ENCODE measurements at places on chromosomes 2 and 18.
A peak's percentile ranks its signal among the peaks of the same experiment; 100 is the strongest.

DNA sequence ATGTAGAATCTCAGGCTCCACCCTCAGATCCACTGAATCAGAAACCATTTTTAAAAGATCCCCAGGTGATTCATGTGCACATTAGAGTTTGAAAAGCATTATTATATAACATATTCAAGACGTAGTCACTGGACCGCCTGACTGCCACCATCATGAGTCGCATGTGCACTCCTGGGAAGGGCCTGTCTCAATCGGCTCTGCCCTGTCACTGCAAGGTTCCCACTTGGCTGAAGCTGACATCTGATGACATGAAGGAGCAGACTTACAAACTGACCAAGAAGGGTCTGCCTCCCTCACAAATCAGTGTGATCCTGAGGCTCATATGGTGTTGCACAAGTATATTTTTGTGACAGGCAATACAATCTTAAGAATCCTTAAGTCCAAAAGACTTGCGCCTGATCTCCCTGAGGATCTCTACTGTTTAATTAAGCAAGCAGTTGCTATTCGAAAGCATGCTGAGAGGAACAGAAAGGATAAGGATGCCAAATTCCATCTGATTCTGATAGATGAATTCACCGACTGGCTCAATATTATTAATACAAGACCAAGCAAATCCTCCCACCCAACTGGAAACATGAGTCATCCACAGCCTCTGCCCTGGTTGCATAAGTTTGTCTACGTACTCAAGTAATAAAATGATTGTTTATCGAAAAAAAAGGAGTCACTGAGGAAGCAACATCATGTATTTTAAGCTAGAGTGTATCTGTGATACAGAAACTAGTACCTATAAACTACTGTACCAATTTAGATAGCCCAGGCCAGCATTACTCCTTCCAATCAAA, 26.2 kb downstream of the ATAD2B start:
- H3K27ac ChIP-seq: peak overlapping the region; percentile 32
- DNase-seq: peak; percentile 33
- H3K27me3 ChIP-seq: no peaks in the 10 kb centered on the region

DNA sequence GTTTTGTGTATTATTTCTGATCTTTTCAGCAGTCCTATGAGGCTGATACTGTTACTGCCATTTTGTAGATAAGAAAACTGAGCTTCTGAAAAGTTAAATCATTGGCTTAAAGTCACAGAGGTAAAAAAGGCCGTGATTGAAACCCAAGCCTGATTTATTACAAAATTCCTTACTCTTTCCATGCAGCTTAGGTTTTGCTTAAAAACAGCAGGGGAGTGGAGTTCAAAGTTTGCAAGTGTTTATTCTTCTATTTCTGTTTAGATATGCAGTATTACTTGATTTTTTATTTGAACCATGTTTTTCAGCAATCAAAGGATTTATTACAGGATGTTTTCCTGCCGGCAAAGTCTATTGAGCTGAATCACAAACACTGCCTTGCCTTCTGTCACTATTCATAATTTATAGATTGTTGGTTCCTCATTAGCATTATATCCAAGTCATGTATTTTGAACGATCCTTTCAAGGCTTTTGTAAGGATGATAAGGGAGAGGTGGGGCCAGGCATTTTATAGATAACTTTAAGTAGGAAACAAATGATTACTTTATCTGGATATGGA, 31.9 kb upstream of the MSTN start:
- H3K4me1 ChIP-seq: no peaks in the 10 kb centered on the region
- DNase-seq: no peak
- H3K36me3 ChIP-seq: no peaks in the 10 kb centered on the region
- H3K27me3 ChIP-seq: no peaks in the 10 kb centered on the region

GRCh38 chr18:45783097-45784075, 42.1 kb upstream of the SIGLEC15 start:
- no peak for DNase-seq
- H3K4me3 ChIP-seq: no peak overlapping the region
- no peaks in the 10 kb centered on the region for H3K36me3 ChIP-seq

GRCh38 chr18:62339106-62339988, 14.2 kb downstream of the TNFRSF11A start:
- no peaks in the 10 kb centered on the region for H3K27me3 ChIP-seq
- DNase-seq: peak; percentile 39
- no peaks in the 10 kb centered on the region for H3K36me3 ChIP-seq
- peaks cover 9% of the 10 kb centered on the region for H3K4me1 ChIP-seq
- H3K4me3 ChIP-seq: no peak overlapping the region

- H3K36me3 ChIP-seq: no peaks in the 10 kb centered on the region
- peaks cover 10% of the 10 kb centered on the region for H3K4me1 ChIP-seq
- H3K27me3 ChIP-seq: no peaks in the 10 kb centered on the region
- DNase-seq: no peak
Observed at GRCh38 chr2:73918856-73919255, 7.8 kb upstream of the DGUOK start.

DNA sequence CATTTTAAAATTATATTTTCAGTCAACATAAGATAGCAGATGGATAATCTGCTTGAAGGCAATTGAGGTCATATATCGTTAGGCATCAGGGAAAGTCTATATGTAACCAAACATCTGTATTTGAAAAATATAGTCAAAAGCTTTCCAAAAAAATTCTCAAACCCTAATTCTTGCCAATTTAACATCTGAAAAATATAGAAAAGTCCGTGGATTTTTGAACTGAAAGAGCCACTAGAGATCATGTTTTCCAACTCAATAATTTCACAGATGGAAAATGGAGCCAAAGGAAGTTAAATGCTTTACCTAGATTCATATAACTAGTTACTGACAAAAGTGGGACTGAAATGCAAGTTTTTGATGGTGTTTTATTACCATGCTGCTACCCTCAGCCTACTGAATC, 185.1 kb upstream of the ZNF804A start:
- H3K36me3 ChIP-seq: no peaks in the 10 kb centered on the region
- H3K27ac ChIP-seq: no peak overlapping the region
- no peak overlapping the region for H3K4me3 ChIP-seq
- H3K4me1 ChIP-seq: no peaks in the 10 kb centered on the region
- no peak for DNase-seq

DNA sequence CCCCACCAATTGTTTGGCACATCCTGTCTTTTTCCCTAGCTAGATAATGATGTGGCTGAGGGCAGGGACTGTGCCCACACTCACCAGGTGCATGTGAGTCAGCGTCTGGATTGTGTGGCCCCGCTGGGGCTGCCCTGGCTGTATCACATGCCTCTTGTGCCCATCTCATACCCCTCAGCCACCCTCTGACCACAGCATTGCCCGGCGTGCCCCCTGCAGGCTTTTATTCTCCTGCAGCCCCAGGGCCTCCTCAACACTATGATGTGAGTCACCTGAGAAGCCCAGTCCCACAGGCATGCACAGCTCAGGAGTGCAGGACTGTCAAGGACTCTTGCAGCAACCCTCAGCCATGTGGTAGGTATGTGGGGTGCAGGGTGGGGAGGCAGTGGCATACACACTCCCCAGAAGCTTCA, 14.8 kb upstream of the STEAP3 start:
- H3K4me3 ChIP-seq: no peak overlapping the region
- H3K27me3 ChIP-seq: peaks cover 32% of the 10 kb centered on the region
- peaks cover 12% of the 10 kb centered on the region for H3K4me1 ChIP-seq
- peak; percentile 50 for DNase-seq

- H3K36me3 ChIP-seq: no peaks in the 10 kb centered on the region
- no peaks in the 10 kb centered on the region for H3K27me3 ChIP-seq
- DNase-seq: no peak
- no peaks in the 10 kb centered on the region for H3K4me1 ChIP-seq
- no peak overlapping the region for H3K4me3 ChIP-seq
Observed at GRCh38 chr2:179805001-179805400, 56.4 kb downstream of the ZNF385B start.

DNA sequence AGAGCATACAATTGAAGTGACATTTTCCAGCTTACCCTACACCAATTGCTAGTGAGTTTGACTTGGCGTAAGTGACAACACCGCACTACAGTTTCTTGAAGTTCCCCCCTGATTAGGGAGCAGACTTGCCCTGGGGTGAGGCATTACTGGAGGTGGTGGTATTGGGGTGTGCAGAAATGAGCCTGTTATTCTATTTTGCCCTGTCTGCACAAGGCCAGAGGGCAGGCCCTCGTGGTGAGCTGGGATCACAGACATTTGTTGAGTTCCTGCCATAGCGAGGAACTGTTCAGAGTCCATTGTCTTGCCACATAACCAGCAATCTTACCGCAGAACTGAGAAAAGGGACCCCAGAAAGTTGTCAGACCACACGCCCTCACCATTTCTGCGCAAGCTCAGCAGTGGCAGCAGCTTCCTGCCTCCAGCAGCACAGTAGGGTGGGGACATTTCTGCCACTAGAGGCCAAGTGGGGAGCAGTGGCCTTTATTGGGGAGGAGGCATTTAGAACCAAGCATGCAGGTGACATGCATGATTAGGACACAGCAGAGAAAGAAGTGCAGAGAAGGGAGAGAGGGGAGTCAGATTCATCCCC, 103.6 kb upstream of the BCL2L11 start:
- H3K27ac ChIP-seq: no peak overlapping the region
- DNase-seq: no peak
- no peaks in the 10 kb centered on the region for H3K27me3 ChIP-seq

- H3K36me3 ChIP-seq: no peaks in the 10 kb centered on the region
- H3K27ac ChIP-seq: no peak overlapping the region
- peaks cover 3% of the 10 kb centered on the region for H3K27me3 ChIP-seq
- H3K4me3 ChIP-seq: no peak overlapping the region
Observed at GRCh38 chr2:30239308-30239985, 8.1 kb downstream of the LBH start.

DNA sequence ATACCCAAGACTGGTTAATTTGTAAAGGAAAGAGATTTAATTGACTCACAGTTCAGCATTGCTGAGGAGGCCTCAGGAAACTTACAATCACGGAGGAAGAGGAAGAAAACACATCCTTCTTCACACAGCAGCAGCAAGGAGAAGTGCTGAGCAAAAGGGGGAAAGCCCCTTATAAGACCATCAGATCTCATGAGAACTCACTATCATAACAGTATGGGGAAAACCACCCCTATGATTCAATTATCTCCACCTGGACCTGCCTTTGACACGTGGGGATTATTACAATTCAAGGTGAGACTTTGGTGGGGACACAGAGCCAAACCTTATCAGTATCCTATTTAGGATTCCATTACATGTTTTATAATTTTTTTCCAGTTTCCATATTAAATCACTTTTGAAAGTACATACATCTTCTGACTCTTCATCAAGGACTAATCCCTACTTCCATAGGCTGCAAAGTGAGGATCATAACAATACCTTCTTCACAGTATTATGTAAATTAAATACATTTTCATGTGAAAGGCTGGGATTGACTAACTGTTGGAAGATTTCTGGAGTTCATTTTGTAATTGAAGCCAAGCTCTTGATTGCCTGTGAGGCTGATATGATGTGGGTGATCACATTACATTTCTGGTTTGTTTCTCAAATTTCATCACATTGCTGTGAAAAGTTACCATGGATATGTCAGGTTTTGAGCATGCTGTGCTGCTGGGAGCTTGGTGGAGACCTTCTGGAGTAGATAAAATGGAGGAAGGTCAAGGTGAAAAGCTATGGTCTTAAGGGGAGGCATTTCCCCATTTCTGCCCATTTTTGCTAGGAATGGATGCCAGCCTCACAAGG, 31.7 kb upstream of the CERS6 start:
- no peaks in the 10 kb centered on the region for H3K4me1 ChIP-seq
- H3K4me3 ChIP-seq: no peak overlapping the region
- no peak for DNase-seq

- peaks cover 12% of the 10 kb centered on the region for H3K4me1 ChIP-seq
- no peaks in the 10 kb centered on the region for H3K36me3 ChIP-seq
- DNase-seq: no peak
- H3K27ac ChIP-seq: peak overlapping the region; percentile 28
- no peak overlapping the region for H3K4me3 ChIP-seq
Observed at GRCh38 chr2:72562451-72563153, 263.2 kb downstream of the EXOC6B start.

- H3K27ac ChIP-seq: no peak overlapping the region
- DNase-seq: no peak
- H3K27me3 ChIP-seq: no peaks in the 10 kb centered on the region
Observed at GRCh38 chr2:88753833-88754584, 62.5 kb downstream of the RPIA start.

DNA sequence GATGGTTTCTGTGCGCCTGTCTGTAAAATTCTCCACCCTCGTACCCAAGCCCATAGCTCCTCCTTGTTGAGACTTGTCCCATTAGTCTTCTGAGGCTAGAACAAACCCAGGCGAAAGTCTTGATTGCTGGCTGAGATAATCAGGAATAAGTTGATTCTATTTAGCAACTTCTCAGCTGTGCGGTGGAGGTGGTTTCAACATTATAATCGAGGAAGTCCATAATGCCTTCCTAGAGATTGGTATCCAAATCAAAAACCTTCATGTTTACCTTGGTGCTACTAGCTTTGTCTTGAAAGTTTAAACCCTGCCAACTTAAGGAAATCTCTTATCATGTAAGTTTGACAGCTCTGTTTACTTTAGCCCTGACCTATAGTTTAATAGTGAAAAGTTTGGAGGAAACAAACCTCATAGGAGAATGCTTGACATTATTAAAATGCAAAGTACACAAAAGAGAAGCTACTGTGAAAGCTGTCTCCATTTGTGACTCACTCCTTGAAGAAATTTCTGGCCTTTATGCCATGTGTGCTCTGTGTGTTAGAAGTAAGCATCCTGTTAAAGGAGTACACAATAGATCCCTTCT, 36.6 kb upstream of the DSC1 start:
- H3K36me3 ChIP-seq: no peaks in the 10 kb centered on the region
- DNase-seq: no peak
- H3K27me3 ChIP-seq: no peaks in the 10 kb centered on the region
- H3K4me1 ChIP-seq: peaks cover 8% of the 10 kb centered on the region
- H3K4me3 ChIP-seq: no peak overlapping the region

DNA sequence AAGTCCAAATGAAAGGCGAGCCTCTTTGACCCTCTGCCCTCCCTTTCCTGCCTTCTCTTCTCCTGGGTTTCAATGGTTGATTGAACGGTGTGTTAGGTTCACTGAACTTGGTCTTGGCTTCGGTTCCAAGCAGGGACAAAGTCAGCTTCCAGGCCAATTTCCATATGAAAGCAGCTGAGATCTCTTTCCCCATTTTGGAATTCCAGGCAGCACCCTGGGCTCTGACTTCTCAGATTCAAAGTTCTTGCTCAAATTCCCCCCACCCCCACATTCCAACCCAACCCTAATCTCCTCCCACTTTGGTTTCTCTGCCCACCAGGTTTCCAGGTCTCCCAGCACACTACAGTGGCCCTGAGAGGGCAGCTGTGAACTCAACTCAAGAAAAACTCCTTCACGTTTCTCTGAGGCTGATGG, 231.0 kb downstream of the INSIG2 start:
- H3K4me3 ChIP-seq: no peak overlapping the region
- H3K4me1 ChIP-seq: no peaks in the 10 kb centered on the region
- H3K27ac ChIP-seq: no peak overlapping the region
- no peaks in the 10 kb centered on the region for H3K27me3 ChIP-seq
- H3K36me3 ChIP-seq: no peaks in the 10 kb centered on the region

- H3K27me3 ChIP-seq: no peaks in the 10 kb centered on the region
- no peak for DNase-seq
- H3K27ac ChIP-seq: no peak overlapping the region
Observed at GRCh38 chr2:83705146-83705545, 753.9 kb downstream of the SUCLG1 start.

GRCh38 chr2:191155608-191156071, 4.8 kb upstream of the STAT4 start:
- H3K27ac ChIP-seq: no peak overlapping the region
- peaks cover 9% of the 10 kb centered on the region for H3K4me1 ChIP-seq
- DNase-seq: peak; percentile 42
- no peaks in the 10 kb centered on the region for H3K27me3 ChIP-seq
- no peak overlapping the region for H3K4me3 ChIP-seq
- no peaks in the 10 kb centered on the region for H3K36me3 ChIP-seq

- no peak overlapping the region for H3K4me3 ChIP-seq
- no peaks in the 10 kb centered on the region for H3K27me3 ChIP-seq
- H3K36me3 ChIP-seq: no peaks in the 10 kb centered on the region
- no peaks in the 10 kb centered on the region for H3K4me1 ChIP-seq
Observed at GRCh38 chr18:50456285-50456684, 81.4 kb downstream of the SKA1 start.

All from HCT116 (cell line).